AG08396 (cell line): ENCODE measurements at places on chromosomes 11 and 22.

GRCh38 chr22:25389541-25389919 is 170.1 kb downstream of the CRYBB2 start:
- no peak for DNase-seq

GRCh38 chr22:30747493-30747892 is 52.8 kb downstream of the OSBP2 start:
- no peak for DNase-seq

GRCh38 chr11:68008381-68009337 is 1.5 kb upstream of the ALDH3B1 start:
- DNase-seq = no peak

DNA sequence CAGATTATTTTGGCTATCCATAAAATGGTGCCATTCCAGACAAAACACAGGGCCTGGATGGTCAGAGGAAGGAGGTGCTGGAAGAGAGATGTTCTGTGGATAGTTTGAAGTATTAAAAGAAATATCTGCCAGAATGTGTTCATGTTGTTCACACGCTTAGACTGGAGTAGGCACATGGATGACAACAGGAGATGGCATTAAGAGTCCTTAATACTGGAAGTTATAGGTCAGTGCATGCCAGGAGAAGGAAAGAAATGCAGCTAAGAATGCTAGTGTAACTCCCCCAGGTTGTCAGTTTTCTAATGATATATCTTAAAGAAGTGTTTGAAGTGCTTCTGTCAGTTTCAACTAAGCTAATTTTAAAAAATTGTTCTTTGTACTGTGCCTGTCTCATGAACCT is 20.2 kb downstream of the KREMEN1 start:
- no peak for DNase-seq

- DNase-seq = no peak
Measured at GRCh38 chr22:22546490-22546889, 12.6 kb downstream of the PRAME start.
